Activated CD4-positive, alpha-beta T cell treated with anti-CD3 and anti-CD28 coated beads, Interleukin-2, amount 10 ng/mL, durations not matched to agents 7 days and 5 days (primary cell): ENCODE measurements at places on chromosomes 11 and 22. TPM values are rescaled to one million over a fixed set of nuclear protein-coding genes. Genes with fewer than 3 reads are reported as not detected.

Gene YPEL1
- total RNA-seq = 11.0 TPM

Gene KCTD14
- total RNA-seq = 0.25 TPM

Gene CARD18
- total RNA-seq = not detected

Gene SLC7A4
- 0.07 TPM for total RNA-seq

Gene ARCN1
- total RNA-seq = 113 TPM

Gene F2
- total RNA-seq = 0.15 TPM

Gene CEP126
- 0.50 TPM for total RNA-seq

Gene CD3G
- 264 TPM for total RNA-seq

Gene SLC16A8
- not detected for total RNA-seq

Gene NLRP14
- total RNA-seq = not detected

DNA sequence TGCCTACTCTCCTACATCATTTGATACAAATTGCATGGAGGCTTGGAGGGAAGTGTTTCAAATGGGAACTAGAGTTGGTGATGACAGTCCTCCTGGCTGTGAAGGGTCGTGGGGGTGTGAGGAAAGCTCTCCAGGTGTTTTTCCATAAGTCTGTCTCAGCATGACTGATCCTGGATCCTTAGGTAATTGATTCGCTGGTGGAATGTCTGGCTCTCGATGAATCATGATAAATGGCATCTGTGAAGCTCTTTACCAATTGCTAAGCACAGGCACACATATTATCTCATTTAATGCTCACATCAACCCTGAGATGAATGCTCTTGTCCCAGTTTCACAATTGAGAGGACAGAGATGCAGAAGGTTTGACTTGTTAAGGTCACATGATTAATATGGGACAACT lies 107.5 kb downstream of the PKNOX2 start:
- no peaks in the 10 kb centered on the region for H3K36me3 ChIP-seq
- H3K4me1 ChIP-seq = no peaks in the 10 kb centered on the region
- no peak overlapping the region for H3K27ac ChIP-seq

DNA sequence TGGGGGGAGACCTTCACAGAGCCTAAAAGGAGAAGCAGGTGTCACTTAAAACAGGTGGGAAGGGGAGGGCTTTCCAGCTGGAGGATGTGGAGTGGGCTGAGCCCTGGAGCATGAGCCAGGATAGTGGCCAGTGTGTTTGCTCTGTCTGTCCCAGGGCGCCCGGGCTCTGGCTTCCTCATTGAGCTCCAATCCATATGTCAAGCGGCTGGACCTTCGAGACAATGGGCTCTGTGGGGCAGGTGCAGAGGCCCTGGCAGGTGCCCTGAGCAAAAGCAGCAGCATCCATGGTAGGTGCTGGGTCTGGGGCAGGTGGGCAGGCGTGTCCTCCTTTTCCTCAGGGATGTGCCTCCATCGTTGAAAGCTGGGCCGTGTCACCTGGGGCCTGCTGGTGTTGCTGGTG lies 2.0 kb downstream of the LRRC74B start:
- no peaks in the 10 kb centered on the region for H3K36me3 ChIP-seq
- no peak overlapping the region for H3K4me3 ChIP-seq
- no peak overlapping the region for H3K27ac ChIP-seq
- peaks cover 18% of the 10 kb centered on the region for H3K27me3 ChIP-seq

DNA sequence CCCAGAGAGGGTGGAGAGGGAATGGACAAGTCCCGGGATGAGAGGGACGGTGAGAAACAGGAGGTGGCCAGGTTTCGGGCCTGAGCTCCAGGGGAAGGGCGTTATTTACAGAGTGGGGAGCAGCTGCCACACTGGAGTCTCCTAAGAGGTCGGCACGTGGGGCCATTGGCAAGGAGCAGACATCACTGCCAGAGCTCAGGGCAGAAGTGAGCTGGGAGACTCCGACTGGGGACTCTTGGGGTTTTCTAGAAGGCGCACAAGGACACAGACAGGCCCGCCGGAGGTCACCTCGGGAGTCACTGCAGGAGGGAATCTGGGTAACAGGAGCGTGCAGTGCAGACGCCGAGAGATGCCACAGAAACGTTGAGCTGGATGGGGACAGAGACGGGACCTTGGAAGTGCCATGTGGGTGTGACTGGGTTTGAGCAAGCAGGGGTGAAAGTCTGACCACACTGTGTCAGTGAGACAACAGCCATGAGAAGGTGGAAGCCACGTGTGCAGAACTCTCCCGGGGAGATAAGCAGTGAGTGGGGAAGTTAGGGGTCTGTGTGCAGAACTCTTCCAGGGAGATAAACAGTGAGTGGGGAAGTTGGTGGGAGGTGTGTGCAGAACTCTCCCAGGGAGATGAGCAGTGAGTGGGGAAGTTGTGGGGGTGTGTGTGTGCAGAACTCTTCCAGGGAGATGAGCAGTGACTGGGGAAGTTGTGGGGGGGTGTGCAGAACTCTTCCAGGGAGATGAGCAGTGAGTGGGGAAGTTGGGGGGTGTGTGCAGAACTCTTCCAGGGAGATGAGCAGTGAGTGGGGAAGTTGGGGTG lies 187.5 kb downstream of the SHANK2 start:
- H3K4me1 ChIP-seq = no peaks in the 10 kb centered on the region
- H3K27ac ChIP-seq = no peak overlapping the region
- no peak overlapping the region for H3K4me3 ChIP-seq
- no peaks in the 10 kb centered on the region for H3K36me3 ChIP-seq
- no peak for DNase-seq

DNA sequence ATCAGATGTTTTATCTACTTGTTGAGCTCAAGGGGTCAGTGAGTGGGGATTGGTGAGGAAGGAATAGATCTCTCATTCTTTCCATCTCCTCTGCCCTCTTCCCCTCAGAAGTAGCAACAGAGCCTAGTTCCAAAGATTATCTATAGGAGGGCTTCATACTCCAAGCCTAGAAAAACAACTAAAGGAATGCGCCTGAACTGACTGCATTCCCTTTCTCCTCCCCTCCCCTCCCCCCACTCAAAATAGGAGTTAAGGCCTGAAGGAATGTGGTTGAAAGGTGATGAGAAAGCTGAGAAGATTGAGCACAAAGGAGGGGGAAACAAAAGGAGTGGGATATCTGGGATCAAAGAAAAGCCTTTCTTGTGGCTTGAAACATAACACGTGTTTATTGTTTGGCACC lies 10.5 kb downstream of the EMSY start:
- H3K4me1 ChIP-seq = no peaks in the 10 kb centered on the region
- H3K36me3 ChIP-seq = peaks cover 24% of the 10 kb centered on the region
- DNase-seq = no peak

- H3K36me3 ChIP-seq = no peaks in the 10 kb centered on the region
- no peak overlapping the region for H3K4me3 ChIP-seq
- no peak for DNase-seq
- H3K27ac ChIP-seq = no peak overlapping the region
These were observed 45.0 kb downstream of the SLC5A1 start for GRCh38 chr22:32088084-32088483.

DNA sequence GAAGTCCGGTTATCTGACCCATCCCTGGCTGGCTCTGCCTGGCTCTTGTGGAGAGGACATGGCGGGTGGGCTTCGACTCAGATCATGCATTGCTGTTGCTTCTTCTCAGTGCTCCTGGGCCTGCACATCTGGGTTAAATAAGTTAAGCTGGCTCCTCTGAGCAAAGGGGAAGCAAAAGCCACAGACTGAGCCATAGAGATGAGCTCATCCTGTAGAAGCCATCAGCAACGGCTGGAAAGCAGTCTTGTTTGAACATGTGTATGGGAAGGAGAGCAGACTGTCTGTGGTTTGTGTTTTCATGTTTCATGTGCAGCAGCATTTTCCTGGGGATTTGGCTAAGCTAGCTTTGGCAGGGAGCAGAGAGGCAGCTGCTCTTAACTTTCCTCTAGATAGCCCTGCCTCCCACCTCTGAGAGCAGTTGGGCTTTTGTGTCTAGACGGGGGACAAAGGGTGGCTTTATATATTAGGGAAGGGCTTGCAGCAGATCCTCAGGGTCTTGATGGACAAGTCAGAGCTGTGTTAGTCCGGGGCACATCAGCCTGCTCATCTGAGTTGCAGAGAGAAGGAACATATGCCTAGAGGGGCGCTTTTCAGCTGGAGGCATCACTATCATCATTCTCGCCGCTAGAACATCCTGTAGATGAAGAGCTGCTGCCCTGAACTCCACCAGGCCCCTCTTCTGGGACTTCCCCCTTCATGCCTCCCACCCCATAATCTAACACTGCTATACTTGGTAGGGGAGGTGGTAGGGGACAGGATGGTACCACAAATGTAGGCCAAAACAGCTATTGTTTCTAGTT lies 14.9 kb downstream of the DCPS start:
- H3K4me3 ChIP-seq = peak overlapping the region; percentile 6
- H3K4me1 ChIP-seq = peaks cover 44% of the 10 kb centered on the region
- H3K36me3 ChIP-seq = peaks cover 34% of the 10 kb centered on the region
- peak overlapping the region; percentile 88 for H3K27ac ChIP-seq

DNA sequence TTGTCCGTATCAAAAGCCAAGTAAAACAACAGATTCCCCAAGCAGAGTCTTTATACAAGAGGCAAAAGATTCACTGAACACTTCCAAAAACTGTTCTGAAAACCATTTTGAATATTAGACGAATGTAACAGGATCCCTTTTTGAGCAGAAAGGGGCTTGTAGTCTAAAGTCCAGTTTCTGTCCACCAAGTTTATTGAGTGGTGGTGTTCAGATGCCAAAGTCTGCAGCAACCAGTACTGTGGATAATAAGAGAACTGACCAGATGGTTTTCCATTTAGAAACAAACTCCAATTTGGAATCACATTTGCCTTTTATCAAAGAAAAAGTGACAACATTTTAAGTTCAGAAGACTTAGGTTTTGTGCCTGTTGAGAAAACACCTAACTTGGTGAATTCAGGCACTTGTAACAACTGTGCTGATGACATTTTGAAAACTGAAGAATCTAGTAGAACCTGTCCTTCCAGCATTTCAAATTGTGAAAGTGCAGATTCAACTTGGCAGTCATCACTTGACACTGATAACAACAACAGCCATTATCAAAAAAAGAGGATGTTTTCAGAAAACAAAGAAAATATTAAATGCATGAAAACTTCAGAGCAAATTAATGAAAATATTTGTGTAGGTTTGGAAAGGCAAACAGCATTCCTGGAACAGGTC lies 217.1 kb downstream of the CSNK2A3 start:
- H3K36me3 ChIP-seq = no peaks in the 10 kb centered on the region
- H3K27ac ChIP-seq = no peak overlapping the region
- H3K27me3 ChIP-seq = peaks cover 9% of the 10 kb centered on the region
- peaks cover 12% of the 10 kb centered on the region for H3K4me1 ChIP-seq
- no peak for DNase-seq
- H3K4me3 ChIP-seq = no peak overlapping the region

DNA sequence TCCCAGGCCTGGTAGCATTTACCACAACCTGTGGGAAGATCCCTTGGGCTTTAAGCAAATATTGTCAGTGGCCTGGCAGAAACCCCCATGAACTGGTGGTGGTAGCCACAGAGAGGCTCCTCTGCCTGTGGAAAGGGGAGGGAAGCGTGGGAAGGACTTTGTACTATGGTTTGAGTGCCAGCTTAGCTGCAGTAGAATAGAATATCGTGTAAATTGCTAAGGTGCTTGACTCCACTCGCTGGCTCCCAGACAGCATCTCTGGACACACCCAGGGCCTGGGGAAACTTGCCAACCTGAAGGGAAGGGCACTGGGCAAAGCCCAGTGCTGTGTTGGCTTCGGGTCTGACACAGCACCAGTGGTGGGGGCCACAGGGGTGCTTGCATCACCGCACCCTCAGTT lies 52.6 kb downstream of the XRRA1 start:
- DNase-seq = no peak
- H3K4me3 ChIP-seq = no peak overlapping the region
- no peak overlapping the region for H3K27ac ChIP-seq
- peaks cover 36% of the 10 kb centered on the region for H3K36me3 ChIP-seq
- H3K27me3 ChIP-seq = no peaks in the 10 kb centered on the region
- H3K4me1 ChIP-seq = no peaks in the 10 kb centered on the region

- H3K4me1 ChIP-seq = peaks cover 9% of the 10 kb centered on the region
- no peak overlapping the region for H3K27ac ChIP-seq
- H3K27me3 ChIP-seq = peaks cover 48% of the 10 kb centered on the region
- H3K4me3 ChIP-seq = no peak overlapping the region
- peaks cover 5% of the 10 kb centered on the region for H3K36me3 ChIP-seq
These were observed 21.2 kb upstream of the MAP6 start for GRCh38 chr11:75689863-75690609.

DNA sequence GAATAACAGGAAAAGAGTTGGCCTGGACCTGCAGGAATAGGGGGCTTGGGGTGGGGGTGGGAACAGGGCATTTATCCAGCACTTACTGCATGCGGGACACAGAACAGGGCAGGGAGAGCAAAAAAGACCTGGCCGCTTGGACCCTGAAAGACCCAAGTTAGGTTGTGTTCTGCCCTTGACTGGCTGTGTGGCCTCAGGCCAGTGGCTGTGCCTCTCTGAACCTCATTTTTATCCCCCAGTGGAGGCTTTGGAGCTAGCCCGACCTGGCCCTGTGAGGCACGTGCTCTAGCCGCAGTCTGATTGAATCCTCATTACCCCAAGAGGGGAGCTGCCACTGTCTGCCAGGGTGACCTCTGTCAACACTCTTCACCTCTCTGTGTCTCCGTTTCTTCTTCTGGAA lies 68.7 kb downstream of the MN1 start:
- H3K27ac ChIP-seq = no peak overlapping the region
- no peaks in the 10 kb centered on the region for H3K4me1 ChIP-seq
- H3K36me3 ChIP-seq = no peaks in the 10 kb centered on the region
- no peak for DNase-seq

GRCh38 chr11:36177836-36178235 lies 111.4 kb downstream of the COMMD9 start:
- no peak overlapping the region for H3K27ac ChIP-seq
- peaks cover 12% of the 10 kb centered on the region for H3K4me1 ChIP-seq
- H3K4me3 ChIP-seq = no peak overlapping the region

DNA sequence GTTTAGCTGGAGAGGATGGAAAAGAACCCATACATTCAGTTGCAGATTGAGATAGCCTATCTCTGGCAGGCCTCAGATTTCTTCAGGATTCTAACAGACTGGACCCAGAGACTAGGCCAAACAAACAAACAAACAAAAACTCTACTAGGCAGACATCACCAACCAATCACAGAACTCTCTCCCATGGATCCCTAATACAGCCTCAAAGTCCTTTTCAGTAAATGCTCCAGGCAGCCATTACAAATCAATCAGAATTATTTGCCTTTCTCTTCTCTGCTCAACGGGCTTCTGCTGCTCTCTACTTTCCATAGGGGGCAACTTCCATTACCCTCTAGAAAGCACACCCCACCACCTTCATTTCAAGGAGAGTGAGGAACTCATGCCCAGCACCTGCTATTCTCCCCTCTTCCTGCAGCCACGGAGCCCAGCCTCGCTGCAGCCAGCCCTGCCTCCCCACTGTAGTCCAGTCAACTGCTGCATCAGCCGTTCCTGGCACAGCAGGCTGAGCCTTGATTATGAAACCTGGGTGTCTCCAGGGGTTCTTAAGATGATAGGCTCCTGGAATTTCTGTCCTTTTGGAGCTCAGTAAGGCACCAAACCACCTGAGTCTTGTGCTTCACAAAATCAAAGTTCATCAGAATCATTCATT lies 19.0 kb upstream of the SMIM35 start:
- no peaks in the 10 kb centered on the region for H3K4me1 ChIP-seq
- H3K4me3 ChIP-seq = no peak overlapping the region
- no peaks in the 10 kb centered on the region for H3K36me3 ChIP-seq
- DNase-seq = no peak
- H3K27me3 ChIP-seq = peaks cover 7% of the 10 kb centered on the region
- H3K27ac ChIP-seq = no peak overlapping the region

- no peak overlapping the region for H3K4me3 ChIP-seq
- peaks cover 5% of the 10 kb centered on the region for H3K27me3 ChIP-seq
- peaks cover 21% of the 10 kb centered on the region for H3K4me1 ChIP-seq
- DNase-seq = no peak
- no peak overlapping the region for H3K27ac ChIP-seq
- no peaks in the 10 kb centered on the region for H3K36me3 ChIP-seq
These were observed 8.9 kb downstream of the TMPRSS6 start for GRCh38 chr22:37100589-37101127.
